Activated naive CD4-positive, alpha-beta T cell (primary cell): ENCODE measurements at places on chromosomes 12 and 14.
A peak's percentile ranks its signal among the peaks of the same experiment; 100 is the strongest.

DNA sequence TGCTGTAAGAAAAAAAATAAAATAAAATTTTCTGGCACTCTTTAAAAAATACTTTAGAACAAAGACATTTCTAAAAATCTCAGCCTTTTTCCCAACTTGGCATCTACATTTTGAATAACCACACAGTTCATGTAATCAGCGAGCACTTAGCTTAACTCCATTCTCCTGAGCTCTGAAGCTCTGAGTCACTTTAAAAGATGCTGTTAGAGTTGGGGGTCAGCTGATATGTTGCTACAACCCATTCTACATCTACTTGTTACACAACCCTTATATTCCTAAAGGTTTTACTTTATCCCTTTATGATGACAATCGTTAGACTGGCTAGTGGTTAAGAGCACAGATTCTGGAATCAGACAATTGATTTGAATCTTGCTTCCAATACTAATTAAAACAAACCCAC lies 48.3 kb downstream of the SLC41A2 start:
- DNase-seq, result no peak

GRCh38 chr12:57372233-57372632 lies 58.6 kb downstream of the R3HDM2 start:
- no peak for DNase-seq

GRCh38 chr12:89889062-89889461 lies 180.4 kb upstream of the ATP2B1 start:
- DNase-seq, result no peak

DNA sequence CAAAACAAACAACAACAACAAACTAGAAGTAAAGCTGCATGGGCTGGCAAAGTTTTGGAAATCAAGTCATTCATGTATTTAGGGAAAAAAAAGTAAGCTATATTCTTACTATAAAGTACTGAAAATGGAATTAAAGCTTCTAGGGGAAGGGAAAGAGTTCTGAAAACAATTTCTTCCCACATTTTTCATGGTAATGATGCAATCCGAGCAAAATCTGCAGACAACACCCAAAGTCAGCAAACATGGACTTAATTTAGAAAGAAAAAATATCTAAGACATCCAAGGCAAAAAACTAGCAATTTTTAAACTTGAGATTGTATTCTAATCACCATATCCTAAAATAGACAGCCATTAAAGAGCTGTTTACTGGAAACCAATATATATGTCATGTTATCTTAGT lies 86.3 kb downstream of the LRP6 start:
- DNase-seq, result no peak

- DNase-seq, result peak; percentile 33
These were observed 24.8 kb downstream of the KLRK1 start for GRCh38 chr12:10364815-10365622.

- no peak for DNase-seq
These were observed 26.2 kb downstream of the NKX2-8 start for GRCh38 chr14:36555998-36556743.

- no peak for DNase-seq
These were observed 22.2 kb upstream of the EDDM3A start for GRCh38 chr14:20723488-20723887.

DNA sequence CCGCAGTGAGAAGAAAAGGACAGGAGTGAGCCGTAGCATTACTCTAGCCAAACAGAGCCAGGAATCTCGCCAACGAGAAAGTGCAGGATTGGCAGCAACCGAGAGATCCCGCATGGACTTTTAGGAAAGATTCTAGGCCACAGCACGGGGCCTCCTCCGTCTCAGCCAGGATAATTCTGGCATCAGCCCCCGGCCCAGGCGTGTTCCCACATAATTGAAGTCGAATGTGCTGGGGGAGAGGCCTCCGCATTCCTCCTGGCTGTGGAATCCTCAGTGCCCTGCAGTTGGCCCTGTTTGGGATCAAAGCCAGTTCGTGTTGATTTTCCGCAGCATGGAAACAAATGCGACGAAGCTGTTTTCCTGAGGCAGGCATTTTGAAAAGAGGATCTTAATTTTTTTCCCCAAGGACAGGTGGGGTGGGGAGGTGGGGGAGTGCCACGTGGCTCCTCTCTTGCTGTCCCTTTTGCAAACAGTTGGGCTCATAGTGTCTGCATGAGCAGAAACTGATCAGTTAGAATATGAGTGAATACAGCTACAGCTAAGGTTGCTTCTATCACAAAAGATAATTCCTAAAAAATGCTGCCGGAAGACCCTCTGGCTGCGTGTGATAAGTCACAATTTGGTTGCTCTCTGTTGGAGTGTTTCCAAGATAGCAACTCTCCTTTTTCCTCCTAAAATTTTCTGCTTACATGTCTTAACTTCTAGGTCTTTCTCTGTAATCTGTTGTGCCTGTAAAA lies 37.3 kb upstream of the ATXN2 start:
- DNase-seq, result no peak

DNA sequence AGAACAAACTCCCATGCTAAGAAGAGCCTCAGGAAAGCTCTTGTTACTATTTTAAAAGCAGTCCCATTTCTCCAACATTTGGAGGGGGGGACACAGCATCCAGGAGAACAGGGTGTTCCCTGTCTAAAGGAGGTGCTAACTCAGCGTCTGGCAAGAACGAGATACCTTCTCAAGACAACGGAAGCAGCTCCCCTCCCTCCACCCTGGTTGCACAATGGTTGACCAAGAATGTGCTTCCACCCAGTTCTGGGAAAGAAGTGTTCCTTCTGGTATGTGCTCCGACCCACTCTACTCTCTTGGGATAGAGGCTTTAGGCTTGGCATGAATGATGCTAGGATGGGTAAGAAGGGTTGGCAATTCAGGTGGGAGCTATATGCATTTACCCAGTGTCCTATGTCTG lies 1.5 kb upstream of the KRT6A start:
- DNase-seq, result no peak

GRCh38 chr12:81170072-81170471 lies 92.2 kb downstream of the ACSS3 start:
- DNase-seq, result no peak

- peak; percentile 44 for DNase-seq
These were observed 11.1 kb downstream of the BCL11B start for GRCh38 chr14:99260587-99261551.

DNA sequence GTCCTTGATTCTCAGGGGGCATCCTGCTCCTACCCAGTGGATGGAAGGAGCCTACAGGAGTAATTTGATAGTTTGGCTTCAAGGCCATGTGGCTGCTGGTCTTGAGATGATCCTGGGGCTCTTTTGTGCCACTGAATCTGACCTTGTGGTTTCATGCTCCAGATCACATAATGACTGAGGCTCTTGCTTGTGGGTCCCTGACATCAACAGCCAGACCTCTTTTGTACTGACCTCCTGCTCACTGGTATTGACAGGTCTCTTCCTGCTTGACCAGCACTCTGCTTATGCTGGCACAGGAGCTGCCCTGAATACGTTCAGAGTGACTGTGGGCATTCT lies 23.2 kb upstream of the JPH4 start:
- DNase-seq, result no peak
